ENCODE measurements at places on chromosomes 5 and 9. TPM values are rescaled to one million over a fixed set of nuclear protein-coding genes. Genes with fewer than 3 reads are reported as not detected.

DNA sequence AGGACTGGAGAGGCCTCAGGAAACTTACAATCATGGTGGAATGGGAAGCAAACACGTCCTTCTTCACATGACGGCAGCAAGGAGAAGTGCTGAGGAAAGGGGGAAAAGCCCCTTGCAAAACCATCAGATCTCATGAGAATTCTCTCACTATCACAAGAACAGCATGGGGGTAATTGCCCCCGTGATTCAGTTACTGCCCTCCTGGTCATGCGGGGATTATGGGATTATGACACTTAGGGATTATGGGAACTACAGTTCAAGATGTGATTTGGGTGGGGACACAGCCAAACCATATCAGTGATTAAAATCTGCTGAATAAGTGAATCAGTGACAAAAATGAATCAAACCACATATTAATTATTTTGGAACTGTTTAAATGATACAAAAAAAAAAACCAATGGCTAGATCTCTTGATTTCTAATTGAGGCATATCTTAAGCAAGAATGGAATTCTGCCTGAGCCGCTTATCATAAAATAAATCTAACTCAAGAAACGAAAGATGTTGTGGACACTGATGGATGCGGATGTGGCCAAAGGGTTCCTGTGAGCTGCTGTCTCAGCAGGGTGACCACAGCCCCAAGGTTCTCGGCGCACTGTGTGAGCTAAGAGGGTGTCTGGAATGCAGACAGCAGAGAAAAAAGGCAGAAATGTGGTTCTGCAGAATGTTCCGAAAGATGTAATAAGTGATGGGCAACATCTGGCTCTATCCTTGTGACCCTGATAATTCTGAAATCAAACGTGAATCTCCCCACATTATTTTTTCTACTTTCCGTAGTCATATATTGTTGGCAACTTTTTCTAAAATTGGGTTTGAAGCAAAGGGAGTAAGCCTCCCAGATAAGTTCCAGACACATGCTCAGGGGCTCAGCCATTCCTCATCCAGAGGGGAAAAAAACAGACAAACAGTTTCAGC, 107.2 kb upstream of the ICE1 start:
- DNase-seq: no peak

DNA sequence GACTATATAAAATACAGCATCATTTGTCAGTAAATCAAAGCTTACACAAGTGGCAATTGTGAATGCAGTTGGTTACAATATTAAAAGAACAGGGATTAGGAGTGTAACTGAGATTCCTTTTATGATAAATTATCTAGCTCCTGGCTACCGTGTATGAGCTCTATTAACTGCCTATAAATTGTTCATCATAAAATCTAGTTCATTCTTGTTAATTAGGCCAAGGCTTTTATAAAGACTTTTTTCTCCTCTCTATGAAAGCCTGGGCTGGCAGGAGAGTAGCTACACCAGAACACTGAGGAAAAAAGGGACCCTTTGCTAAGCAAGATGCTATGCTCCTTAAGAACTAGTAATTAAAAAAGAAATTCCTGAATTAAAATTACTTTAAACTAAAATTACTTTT, 132.4 kb upstream of the MEF2C start:
- no peak for DNase-seq

The SLC23A1 gene
- total RNA-seq: 0.66 TPM

The UGT3A1 gene
- not detected for total RNA-seq

The GDNF gene
- total RNA-seq: not detected

The PLAC8L1 gene
- total RNA-seq: not detected

- DNase-seq: no peak
These were observed 91.6 kb downstream of the ZNF462 start for GRCh38 chr9:106954558-106954957.
